ENCODE measurements at places on chromosomes 3 and 15.

DNA sequence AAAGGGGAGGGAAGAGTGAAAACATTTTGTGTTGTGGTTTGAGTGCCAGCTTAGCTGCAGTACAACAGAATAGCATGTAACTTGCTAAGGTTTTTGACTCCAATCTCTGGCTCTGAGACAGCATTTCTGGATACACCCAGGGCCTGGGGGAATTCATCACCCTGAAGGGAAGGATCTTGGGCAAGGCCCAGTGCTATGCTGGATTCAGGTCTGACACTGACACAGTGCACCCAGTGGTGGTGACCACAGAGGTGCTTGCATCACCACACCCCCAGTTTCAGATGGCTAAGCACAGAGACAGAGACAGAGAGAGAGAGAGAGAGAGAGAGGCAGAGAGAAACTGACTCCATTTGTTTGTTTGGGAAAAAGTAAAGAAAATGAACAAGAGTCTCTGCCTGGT, 74.1 kb upstream of the KBTBD8 start:
- DNase-seq, result no peak

DNA sequence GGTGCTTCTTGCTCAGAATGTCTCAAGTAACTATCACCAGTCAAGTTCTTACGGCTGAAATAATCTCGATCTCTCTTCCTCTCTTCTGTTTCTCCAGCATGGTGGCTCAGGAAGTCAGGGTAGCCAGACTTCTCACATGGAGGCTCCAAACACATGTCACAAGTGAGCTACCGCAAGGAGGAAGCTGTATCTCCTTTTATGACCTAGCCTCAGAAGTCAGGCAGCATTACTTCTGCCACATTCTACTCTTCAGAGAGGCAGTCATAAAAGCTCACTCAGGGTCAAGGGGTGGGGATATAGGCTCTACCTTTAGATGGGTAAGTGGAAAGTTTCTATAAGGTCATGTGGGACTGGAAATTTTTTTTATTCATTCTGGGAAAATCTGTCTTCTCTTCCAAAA, 86.6 kb upstream of the NEO1 start:
- no peak for DNase-seq

GRCh38 chr15:83650831-83651230, 3.1 kb upstream of the ADAMTSL3 start:
- DNase-seq, result no peak

DNA sequence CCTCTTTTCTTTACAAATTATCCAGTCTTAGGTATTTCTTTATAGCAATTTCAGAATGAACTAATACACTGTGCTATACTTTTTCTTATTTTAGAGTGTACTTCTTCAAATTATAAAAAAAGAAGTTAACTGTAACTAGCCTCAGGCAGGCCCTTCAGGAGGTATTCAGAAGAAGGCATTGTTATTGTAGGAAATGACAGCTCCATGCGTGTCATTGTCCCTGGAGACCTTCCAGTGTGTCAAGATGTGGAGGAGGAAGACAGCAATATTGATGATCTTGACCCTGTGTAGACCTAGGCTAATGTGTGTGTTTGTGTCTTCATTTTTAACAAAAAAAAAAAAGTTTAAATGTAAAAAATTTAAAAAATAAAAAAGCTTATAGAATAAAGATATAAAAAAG, 55.5 kb downstream of the IL12A start:
- DNase-seq, result no peak

GRCh38 chr3:185724761-185725160, 100.1 kb downstream of the IGF2BP2 start:
- DNase-seq, result no peak

- peak; percentile 27 for DNase-seq
These were observed 44.3 kb upstream of the CPNE4 start for GRCh38 chr3:132079147-132079546.

GRCh38 chr15:95459273-95459672, 871.2 kb upstream of the NR2F2 start:
- no peak for DNase-seq

GRCh38 chr3:16866571-16866970, 18.2 kb upstream of the PLCL2 start:
- peak; percentile 57 for DNase-seq

DNA sequence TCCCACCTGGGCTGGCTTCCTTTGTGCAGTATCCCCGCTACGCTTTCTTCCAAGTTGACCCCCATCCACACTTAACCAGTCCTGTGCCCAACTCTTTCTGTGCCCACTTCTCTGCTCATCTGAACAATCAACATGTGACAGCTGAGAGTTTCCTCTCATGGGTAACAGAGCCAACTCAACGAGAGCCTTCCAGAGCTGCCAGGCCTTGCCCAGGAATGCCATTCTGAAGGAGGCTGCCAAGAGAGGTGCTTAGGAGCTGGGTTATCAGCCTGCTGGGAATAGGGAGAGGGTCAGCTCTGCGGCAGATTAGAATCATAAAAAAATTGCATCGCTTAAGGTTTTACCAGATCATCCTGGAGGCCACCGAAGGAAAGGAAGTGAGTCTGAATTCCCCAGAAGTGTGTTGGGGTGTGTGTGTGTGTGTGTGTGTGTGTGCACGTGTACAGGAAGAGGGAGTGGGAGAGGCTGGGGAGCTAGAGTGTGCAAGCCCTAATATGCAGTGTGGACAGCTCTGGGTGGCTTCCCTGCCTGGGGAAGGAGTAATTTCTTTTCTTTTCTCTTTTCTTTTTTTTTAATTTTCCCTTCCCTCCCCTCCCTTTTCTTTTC, 66.7 kb downstream of the ITGA11 start:
- DNase-seq, result peak; percentile 36

GRCh38 chr3:112633191-112633590, 7.8 kb downstream of the CCDC80 start:
- no peak for DNase-seq

DNA sequence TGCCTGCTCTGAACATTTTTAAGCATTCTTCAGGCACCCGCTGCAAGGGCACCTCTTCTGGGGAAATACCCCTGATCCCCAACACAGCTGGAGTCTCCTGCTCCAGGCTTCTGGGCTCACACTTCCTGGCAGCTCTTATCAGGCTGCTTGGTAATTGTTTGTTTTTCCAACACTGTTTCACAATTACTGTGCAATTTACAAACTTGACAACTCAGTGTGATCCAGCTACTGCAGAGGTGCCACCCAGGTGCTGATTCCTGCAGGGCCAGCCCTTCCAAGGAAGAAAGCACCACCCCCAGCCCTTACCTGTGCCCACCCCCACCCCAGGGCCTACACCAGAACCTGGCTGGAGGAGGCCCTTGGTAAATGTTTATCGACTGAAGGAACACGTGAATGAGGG, 66.5 kb downstream of the MAGEF1 start:
- peak; percentile 65 for DNase-seq

DNA sequence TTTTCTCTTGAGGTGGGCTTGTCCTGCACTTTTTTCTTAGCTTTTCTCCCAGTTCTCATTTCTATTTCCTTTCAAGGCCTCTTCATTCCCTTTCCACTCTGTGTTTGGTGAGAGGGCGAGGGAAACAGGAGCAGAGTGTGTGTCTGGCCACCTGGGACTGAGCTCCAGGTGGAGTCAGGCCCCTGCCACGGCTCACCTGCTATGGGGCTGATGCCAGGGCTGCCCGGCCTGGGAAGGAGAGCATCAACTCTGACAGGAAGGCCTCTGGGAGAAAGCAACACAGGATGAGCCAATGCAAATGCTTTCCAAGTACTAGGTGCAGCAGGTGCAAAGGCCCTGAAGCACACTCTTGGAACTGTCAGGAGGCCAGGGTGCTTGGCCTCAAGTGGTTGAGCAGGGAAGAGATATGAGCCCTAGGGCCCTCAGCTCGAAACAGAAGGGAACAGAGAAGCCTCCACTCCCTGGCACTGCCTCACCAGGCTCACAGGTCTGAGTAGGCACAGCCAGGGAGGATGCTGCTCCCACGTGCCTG, 27.3 kb upstream of the DUSP7 start:
- no peak for DNase-seq

GRCh38 chr3:171454041-171454440, 6.2 kb downstream of the TNIK start:
- no peak for DNase-seq

DNA sequence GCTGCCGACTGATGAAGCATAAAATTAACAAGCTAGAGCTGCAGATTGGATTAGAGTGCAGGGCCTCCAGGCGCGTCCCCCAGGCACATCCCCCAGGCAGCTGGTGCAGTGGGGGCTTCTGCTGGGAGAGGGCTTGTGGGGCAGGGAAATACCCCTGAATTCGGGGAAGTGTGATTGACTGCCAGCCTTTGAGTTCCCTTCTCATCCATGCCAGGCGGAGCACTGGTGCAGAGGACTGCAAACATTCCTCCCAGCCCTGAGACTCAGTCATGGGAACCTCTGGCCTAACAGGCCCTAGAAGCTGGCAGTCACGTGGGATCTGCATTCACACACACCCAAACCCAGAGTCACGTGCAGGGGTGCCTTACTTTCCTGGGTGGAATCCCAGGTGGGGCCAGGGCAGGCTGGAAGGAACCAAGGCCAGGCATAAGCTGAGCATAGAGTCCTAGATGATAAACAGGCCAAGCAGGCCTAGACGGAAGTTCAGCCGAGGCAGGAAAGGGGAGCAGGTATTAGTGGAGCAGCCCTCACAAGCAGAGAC, 46.2 kb upstream of the SEC22A start:
- no peak for DNase-seq

- DNase-seq, result no peak
These were observed 8.9 kb upstream of the ARHGEF26 start for GRCh38 chr3:154112146-154112852.

GRCh38 chr3:189053322-189053721, 118.4 kb upstream of the TPRG1 start:
- no peak for DNase-seq

GRCh38 chr3:16148783-16149182, 25.7 kb upstream of the GALNT15 start:
- peak; percentile 97 for DNase-seq

DNA sequence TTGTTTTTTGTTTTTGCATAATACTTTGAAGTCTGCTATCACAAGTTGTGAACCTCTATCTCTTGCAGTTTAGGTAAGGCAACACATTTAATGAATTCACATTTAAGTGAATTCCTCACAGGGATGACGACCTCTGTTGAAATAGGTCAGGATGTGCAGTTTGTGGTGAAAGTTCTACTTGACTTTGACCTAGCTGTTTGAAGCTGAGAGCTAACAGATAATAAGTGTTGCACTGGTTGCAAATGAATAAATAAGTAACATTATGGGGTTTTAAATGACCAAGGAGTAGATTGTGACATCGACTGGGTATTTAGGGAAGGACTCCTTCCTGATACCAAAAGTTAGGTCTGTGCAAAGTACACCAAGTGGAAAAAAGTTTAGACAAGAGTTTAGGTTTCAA, 23.9 kb downstream of the NIT2 start:
- peak; percentile 51 for DNase-seq

GRCh38 chr3:177783767-177784166, 586.5 kb upstream of the TBL1XR1 start:
- no peak for DNase-seq

- peak; percentile 89 for DNase-seq
These were observed 73.1 kb upstream of the TSPAN3 start for GRCh38 chr15:77144026-77144425.

GRCh38 chr3:197960694-197961581, 921 bp downstream of the LMLN start:
- no peak for DNase-seq

- DNase-seq, result no peak
These were observed 64.5 kb downstream of the ALCAM start for GRCh38 chr3:105431200-105431599.

- DNase-seq, result peak; percentile 29
These were observed 47.6 kb upstream of the TSEN2 start for GRCh38 chr3:12436514-12437220.

GRCh38 chr15:101504866-101505609, 15.5 kb upstream of the PCSK6 start:
- DNase-seq, result no peak

- DNase-seq, result peak; percentile 52
These were observed 118.4 kb downstream of the ATG7 start for GRCh38 chr3:11390411-11391131.

DNA sequence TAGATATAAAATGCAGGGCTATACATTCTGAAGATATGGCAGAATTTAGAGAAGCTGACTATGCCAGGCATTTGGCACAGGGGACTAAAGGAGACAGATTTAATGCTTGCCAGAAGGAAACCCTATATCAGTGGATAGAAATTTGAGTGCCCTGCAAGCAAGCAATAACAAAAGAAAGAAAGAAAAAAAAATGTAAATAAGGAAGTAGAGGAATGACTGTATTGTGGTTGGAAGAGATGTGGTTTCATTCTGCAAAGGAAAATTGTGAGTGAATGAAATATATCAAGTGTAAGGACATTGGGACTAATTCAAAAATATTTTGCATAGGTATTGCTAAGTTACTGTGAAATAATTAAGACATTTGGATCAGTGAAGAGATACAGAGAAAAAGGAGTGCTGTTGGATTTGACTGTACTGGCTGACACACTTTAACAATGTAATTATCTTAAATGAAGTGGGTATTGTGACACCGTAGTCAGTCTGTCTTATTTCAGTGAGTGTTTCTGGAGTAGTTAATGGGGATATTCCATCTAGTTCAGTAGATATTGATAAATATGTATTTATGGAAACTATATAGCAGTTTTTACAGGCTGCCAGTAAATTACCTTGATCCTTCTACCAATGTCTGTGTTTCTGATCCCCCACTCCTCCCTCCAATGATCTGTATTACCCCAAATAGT, 418.2 kb downstream of the CNTN4 start:
- DNase-seq, result no peak

DNA sequence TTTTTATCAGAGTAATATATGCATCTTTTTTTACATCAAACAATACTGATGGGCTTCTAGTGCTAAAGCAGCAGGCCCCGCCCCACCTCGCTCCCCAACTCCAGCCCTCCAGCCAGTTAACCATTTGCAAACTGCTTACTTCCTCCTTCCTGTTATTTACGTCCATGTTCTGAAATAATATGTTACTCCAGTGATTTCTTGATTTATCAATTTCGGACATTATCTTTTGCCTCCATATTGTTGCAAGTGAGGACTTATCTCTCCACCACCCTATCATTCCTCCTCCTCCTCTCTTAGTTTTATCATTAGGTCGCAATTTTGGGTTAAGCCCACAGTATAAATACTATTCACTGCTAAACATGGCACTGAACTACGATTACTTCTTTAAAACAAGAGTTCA, 39.5 kb downstream of the ZNF710 start:
- no peak for DNase-seq

DNA sequence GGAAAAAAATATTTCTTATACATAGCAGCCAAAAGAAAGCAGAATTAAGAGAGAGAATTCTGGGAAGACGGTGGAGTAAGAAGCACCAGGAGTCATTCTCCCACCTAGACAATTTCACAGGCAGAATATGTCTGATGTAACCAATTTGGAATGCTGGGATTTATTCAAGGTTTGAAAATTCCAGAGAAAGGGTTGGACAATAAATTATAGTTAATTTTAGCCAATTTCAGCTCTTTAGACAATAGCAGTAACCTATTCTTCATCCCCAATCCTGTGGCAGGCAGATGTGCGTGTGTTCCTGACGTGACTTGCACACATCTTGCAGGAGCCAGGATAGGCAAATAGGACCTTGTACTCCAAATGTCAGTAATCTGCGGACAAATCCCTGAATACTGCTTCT, 541.0 kb upstream of the NAALADL2 start:
- DNase-seq, result no peak

All from amniotic epithelial cell (primary cell).